SK-N-SH (cell line): ENCODE measurements at places on chromosomes 16 and 17.

- DNase-seq = no peak
These were observed 33.5 kb downstream of the WSB1 start for GRCh38 chr17:27327397-27327796.

DNA sequence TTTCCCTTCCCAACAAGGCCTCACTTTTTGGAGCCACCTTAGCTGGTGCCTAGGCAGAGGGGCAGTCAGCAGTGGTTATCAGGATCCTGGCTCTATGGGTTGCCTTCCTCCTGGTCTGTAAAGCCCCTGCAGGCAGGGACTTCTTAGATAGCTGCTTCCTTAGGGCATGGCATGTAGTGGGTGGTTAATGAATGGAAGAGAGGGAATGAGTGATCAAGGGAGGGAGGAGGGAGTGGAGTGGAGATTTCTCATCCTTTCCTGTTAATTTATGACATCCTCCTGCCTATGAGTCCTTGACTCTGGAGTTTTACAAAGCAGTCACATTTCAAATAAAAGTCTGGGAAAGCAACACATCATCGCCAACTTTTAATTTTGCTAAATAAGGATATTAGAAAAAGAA is 40.7 kb downstream of the SNX20 start:
- no peak for DNase-seq

GRCh38 chr17:74513987-74514631 is 17.2 kb downstream of the CD300LB start:
- no peak for DNase-seq

GRCh38 chr17:80105762-80106161 is 4.4 kb downstream of the GAA start:
- peak; percentile 56 for DNase-seq

DNA sequence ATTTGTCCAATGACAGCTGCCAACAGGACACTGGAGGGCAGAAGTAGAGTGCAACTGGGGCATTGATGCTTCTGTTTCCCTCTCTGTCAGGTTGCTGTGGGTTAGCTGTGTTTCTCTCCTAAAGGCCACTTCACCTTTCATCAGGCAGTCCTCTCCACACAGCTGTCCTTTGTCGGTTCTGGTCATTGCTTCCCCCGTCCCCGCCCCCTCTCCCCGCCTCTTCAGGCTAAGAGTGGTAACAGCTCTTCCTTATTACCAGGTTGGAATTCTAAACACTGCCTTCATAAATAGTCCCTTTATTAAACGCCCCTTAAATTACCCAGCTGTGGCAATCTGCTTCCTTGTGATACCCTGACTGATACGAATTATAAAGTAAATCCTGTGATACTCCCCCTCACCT is 31.8 kb upstream of the NSRP1 start:
- no peak for DNase-seq

- DNase-seq = no peak
These were observed 119.0 kb downstream of the MYO1D start for GRCh38 chr17:32757963-32758362.

DNA sequence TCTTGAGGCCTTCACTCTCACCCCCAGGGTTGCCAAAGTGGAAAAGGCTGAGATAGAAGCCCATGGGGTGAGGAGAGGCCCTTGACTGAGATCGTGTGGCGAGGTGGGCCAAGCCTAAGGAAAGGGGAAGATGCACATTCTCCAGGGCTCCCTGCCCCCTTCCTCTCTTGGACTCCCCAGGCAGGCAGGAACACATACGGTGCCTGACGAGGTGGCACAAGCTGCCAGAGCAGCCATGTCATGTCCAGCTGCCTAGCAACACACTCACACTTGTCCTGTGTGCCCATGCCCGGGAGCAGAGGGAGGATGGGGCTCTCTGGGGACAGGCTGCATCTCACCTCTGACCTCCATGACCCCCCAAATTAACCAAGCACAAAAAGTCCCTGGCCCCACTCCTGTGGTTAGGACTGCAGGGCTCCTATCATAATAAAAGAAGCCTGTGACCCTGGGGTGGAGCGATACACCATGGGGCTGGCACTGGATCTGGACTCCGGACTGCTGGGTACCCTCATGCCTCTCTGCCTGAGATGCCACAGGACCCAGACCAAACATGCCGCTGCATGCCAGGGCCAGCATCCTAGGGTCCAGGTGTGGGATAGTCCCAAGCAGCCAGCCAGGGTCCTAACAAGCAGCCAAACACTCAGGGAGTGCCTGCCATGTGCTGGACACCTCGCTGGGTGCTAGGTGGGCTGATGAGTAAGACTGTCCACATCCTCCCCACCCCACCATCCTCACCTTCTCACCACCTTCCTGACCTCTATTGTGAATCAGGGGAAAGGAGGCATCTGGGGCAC is 2.6 kb downstream of the GIT1 start:
- no peak for DNase-seq

- DNase-seq = peak; percentile 77
These were observed 3.1 kb upstream of the NPW start for GRCh38 chr16:2016407-2016922.

DNA sequence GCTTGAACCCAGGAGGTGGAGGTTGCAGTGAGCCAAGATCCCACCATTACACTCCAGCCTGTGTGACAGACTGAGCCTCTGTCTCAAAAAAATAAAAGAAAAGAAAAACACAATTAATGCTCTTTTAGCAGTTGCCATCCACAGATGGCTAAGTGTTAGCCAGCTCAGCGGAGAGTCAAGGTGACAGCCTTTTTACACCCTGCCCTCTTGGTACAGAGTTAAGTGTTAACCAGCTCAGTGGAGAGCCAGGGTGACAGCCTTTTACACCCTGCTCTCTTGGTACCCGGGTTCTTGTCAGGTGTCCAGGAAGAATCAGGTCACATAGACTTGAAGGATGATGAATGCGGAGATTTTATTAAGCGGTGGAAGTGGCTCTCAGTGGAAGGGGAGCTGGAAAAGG is 7.8 kb upstream of the CD300LF start:
- no peak for DNase-seq

GRCh38 chr17:39598047-39598481 is 9.7 kb downstream of the NEUROD2 start:
- peak; percentile 74 for DNase-seq

DNA sequence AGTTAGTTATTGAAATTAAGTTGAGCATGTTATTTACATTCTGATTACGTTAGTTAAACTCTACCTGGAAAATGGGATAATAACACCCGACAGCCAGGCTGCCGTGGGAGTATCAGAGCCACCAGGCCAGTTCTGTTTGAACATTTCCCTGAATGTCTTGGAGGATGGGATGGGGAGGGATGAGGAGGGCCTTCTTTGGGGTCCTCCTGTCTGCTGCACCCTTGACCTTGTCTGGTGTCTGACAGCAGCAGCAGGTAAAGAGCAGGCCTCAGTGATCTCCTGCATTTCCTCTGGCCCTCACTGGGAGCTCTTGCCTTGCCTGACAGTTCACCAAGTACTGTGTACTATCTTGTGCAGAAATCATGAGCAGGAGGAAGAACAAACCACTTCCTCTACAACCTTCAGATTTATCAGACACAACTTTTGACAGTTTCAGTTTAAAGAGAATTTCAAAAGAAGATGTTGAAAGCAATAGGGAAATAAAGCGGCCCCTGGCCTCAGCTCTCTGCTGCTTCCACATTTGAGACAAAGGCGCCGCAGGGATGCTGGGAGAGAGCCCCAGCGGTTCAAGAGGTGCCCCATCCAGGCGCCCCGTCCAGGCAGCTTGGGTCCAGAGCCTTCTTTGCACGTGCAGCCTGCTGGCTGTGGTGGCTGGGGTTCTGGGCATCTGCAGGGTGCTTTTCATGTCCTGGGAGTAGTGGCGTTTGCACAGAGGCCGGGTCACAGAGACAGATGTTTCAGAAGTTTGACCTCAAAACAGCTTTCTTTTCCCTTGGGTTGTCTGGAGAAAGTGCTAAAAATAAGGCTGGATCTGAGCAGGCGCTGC is 25.3 kb downstream of the CMIP start:
- DNase-seq = no peak

- DNase-seq = peak; percentile 31
These were observed 1.8 kb downstream of the HMOX2 start for GRCh38 chr16:4477966-4478365.

DNA sequence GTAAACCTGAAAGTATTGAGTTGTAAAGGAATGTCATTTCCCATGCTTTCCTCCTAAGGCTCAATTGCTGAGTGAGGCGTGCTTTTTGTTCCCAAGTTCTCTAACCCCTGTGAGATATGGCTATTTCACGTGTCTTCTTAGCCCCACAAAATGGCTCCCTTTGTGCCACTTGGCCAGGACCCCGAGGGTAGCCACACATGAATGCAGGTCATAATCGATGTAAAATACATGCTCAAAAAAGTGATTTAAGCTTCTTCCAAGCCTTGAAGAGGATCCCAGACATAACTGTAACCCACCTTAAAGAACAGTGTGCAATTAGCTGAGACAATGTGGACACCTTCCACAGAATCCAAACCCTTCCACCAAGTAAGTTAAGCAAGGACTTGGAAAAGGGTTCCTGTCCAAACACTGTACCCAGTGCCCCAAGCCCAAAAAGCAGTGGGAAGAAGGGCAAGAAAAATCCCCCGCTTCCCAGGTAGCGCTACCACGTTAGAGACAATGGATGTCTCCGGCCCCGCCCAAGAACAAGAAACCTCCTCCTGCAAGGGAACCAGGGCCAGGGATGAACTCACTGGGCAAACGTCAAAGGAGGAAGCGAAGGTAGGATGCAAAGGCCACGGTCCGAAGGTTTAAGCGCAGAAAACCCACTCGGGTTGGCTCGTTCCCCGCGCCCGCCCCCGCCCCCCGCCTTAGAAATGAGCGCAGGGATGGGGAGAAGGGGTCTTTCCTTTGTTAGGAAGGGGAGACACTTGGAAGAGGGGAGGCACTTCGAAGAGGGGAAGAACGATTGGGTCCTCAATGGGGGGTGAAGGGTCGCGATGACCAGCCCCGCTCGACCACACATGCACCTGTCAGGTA is 1.2 kb downstream of the JPT1 start:
- peak; percentile 72 for DNase-seq

DNA sequence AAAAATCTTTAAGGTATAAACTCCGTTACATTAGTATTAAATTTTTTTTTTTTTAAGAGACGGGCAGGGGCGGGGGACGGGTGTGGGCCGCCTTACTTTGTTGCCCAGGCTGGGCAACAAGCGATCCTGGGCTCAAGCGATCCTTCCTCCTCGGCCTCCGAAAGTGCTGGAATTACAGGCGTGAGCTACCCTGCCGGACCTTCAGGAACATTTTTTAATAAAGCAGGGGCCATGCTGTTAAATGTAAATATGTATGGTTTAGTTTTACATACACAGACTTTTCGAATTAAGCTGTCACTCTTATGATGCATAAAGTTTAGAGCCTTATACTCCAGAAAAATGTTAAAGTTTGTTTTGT is 2.4 kb downstream of the PPM1D start:
- no peak for DNase-seq

GRCh38 chr16:14146445-14146844 is 75.3 kb downstream of the MRTFB start:
- DNase-seq = no peak

DNA sequence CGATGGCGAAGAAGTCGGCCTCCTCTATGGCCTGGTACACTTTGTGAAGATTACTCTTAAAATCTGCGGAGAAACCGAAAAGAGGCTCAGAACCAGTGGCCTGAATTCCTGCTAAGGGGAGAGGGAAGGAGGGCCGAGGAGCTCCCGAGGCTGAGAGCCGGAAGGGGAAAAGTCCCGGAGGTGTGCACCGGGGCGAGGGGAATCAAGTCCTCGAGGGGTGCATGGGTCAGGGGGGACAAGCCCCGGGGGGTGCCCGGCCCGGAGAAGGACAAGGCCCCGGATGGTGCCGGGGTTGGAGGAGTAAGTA is 495 bp downstream of the PARN start:
- no peak for DNase-seq

- no peak for DNase-seq
These were observed 163.3 kb upstream of the GSE1 start for GRCh38 chr16:85449885-85450245.

- no peak for DNase-seq
These were observed 429.8 kb downstream of the TOX3 start for GRCh38 chr16:52117171-52117570.

GRCh38 chr16:72989579-72990551 is 58.1 kb downstream of the ZFHX3 start:
- no peak for DNase-seq

DNA sequence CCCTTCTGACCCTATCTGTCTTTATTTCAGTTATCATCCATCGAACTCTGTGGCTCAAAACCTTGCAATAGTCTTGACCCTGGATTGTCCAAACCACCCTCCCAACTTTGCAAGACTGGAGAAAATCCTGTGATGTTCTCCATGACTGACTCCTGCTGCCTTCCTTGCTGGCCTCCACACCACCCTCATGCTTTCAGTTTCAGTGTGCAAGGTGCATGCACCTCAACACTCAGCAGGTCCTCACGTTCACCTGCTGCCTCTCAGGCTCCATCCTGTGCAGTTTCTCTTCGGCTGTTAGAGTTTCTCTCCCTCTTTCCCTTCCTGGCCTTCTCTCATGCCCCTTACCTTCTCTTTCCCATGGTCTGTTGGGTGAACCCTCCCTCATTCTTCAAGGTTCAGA is 59.4 kb upstream of the ASIC2 start:
- DNase-seq = no peak

GRCh38 chr16:47657032-47657431 is 195.9 kb downstream of the PHKB start:
- no peak for DNase-seq

DNA sequence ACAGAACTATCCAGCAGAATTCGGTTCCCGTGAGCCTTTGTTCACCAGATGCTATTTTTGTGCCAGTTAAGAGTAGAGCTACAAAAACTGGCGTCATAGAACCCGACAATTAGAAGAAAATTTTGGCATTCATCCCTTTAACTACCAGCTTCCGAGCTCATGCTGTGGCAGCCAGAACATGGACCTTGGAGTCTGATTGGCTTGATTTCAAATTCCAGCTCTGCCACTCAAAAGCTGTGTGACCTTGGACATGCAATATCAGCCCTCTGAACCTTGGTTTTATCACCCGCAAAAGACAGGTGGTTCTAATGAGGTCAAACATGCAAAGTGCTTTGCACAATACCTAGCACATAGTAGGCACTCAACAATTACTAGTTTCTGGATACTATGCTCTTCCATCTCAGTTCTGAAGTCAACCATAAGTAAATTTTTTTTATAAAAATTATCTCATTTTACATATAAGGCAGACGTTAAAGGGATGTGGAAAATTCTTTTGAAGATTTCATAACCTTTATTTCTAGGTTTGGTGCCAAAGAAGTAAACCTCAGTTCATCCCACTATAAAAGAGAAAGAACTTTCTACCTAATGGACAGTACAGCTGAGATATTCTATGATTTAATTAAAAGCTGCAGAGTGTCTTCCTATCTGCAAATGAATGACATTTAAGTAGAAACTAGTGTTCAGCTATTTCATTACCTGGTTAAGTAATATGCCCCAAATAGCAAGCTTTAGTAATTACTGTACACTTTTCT is 331.5 kb downstream of the HAPSTR1 start:
- DNase-seq = no peak

- no peak for DNase-seq
These were observed 396 bp upstream of the HOXB7 start for GRCh38 chr17:48611213-48611612.

- no peak for DNase-seq
These were observed 38.2 kb downstream of the PLCG2 start for GRCh38 chr16:81817296-81817695.
